Aorta (tissue), 5 donors: ENCODE measurements at places on chromosomes 3 and 15. TPM values are rescaled to one million over a fixed set of nuclear protein-coding genes. Genes with fewer than 3 reads are reported as not detected.

DNA sequence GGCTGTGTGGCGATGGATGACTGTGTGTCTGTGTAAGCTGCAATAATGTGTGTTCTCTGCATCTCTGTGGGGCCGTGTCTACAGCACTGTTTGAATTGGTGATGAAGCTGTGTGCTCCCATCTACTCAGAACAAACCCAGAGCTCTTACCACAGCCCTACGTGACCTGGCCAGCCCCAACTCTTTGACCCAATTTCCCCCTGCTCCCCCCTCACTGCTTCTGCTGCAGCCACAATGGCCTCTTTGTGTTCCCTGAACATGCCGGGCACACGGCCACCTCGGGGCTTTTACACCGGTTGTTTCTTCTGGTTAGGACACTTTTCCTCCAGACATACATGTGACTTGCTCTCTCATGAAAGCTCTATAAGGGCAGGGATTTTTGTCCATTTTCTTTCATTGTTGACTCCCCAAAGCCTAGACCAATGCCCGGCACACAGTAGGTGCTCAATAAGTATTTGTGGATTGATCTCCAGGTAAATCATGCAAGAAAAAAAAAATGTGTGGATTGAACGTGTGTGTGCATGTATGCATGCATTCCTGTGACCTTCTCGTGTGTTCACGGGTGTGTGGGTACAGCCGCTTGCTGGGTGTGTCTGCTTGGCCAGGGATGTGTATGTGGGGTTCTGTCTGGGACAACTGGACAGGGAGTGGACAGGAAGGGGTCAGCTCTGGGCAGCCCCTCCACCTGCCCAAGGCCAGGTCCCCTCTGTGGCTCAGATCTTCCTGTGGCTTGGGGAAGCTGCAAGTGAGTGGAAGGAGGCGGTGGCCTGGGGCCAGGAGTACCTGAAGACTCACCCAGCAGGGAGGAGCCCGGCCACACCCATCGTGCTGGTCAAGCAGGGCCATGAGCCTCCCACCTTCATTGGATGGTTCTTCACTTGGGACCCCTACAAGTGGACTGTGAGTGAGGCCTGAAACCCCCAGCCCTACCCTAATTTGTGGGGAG lies 14.8 kb downstream of the VILL start:
- H3K27me3 ChIP-seq: no peaks in the 10 kb centered on the region
- peak; percentile 69 for DNase-seq
- no peaks in the 10 kb centered on the region for H3K4me1 ChIP-seq
- H3K27ac ChIP-seq: no peak overlapping the region
- no peak overlapping the region for H3K4me3 ChIP-seq

Gene GNAT1
- not detected for total RNA-seq

GRCh38 chr15:31102039-31102321 lies 455 bp upstream of the TRPM1 start:
- no peaks in the 10 kb centered on the region for H3K27me3 ChIP-seq
- no peak overlapping the region for H3K4me3 ChIP-seq
- DNase-seq: no peak
- no peaks in the 10 kb centered on the region for H3K4me1 ChIP-seq

DNA sequence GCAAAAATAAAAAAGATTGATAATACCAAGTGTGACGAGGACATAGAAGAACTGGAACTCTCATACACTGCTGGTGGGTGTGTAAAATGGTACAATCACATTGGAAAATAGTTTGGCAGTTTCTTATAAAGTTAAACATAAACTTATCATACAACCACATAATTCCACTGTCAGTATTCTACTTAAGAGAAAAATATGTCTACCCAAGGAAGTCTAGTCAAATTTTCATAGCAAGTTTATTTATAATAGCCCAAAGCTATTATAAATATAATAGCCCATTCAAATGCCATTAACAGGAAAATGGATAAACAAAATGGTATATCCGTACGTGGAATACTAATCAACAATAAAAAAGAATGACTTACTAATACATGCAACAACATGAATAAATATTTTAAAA lies 40.6 kb upstream of the BCL2A1 start:
- no peak for DNase-seq
- no peak overlapping the region for H3K27ac ChIP-seq
- H3K27me3 ChIP-seq: no peaks in the 10 kb centered on the region

DNA sequence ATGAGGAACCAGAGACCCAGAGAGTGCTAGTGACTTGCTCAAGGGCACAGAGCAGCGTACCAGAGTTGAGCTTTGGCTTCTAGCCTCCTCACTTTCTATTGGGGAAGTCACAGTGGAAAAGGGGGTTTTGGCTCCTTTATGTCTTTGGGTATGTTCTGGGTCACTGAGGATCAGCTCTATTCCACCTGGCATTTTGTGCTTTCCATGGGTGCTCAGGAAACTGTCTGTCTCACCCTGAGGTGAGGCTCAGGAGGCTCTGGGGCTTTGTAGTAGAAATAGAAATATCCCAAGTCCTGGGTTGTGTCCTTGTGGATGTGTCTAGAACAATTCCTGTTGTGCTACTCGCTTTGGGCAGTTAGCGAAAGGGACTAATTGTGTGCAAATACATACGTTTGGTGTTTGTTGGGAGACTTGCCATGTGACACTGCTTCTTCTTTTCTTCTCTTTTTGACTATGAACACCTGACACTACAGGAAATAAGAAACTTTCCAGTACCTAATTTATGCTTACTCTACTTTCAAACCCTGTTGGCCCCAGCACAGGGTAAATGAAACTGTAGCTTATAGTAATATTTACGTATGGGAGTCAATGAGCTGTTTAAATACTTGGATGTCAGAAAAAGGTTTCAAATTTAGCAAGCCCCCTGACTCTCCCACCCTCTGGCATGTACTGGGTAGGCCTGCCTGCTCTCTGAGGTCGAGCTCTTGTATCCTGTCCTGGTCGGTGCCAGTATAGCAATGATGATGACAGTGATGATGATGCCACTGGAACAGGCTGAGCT lies 35.6 kb downstream of the SMAD3 start:
- H3K36me3 ChIP-seq: no peaks in the 10 kb centered on the region
- peak; percentile 19 for DNase-seq
- H3K4me3 ChIP-seq: no peak overlapping the region
- H3K27ac ChIP-seq: no peak overlapping the region
- peaks cover 12% of the 10 kb centered on the region for H3K4me1 ChIP-seq

Gene CNTN6
- total RNA-seq: 0.48 TPM

Gene SLC2A2
- not detected for total RNA-seq

Gene AVEN
- 31.2 TPM for total RNA-seq

GRCh38 chr15:78676424-78677110 lies 35.6 kb upstream of the CHRNB4 start:
- H3K27me3 ChIP-seq: no peaks in the 10 kb centered on the region
- no peak overlapping the region for H3K27ac ChIP-seq
- H3K4me1 ChIP-seq: no peaks in the 10 kb centered on the region

Gene SCN11A
- 0.93 TPM for total RNA-seq

- DNase-seq: no peak
- H3K4me1 ChIP-seq: no peaks in the 10 kb centered on the region
- no peaks in the 10 kb centered on the region for H3K36me3 ChIP-seq
- no peak overlapping the region for H3K27ac ChIP-seq
Measured at GRCh38 chr3:170914212-170914611, 5.8 kb upstream of the EIF5A2 start.

- H3K4me3 ChIP-seq: no peak overlapping the region
- no peaks in the 10 kb centered on the region for H3K4me1 ChIP-seq
- H3K36me3 ChIP-seq: no peaks in the 10 kb centered on the region
- no peaks in the 10 kb centered on the region for H3K27me3 ChIP-seq
- no peak overlapping the region for H3K27ac ChIP-seq
Measured at GRCh38 chr3:157452097-157452496, 15.4 kb downstream of the PTX3 start.

DNA sequence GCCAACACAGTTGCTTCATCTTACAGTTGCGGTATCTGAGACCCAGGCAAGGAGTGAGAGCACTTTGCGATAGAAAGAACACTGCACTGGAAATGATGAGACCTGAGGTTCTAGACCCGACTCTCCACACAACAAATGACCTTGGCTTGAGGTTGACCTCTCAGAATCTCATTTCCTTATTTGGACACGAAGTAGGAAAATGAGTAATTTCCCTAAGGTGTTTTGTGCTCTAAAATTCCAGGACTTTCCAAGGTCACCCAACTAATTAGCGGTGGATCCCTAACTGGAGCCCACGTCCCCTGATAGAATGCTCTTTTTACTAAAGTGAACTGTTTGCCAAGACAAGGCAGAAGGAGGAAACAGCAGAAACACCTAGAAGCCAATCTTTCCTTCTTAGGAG lies 26.7 kb upstream of the FBN1 start:
- H3K4me1 ChIP-seq: no peaks in the 10 kb centered on the region
- H3K27ac ChIP-seq: no peak overlapping the region
- no peaks in the 10 kb centered on the region for H3K27me3 ChIP-seq
- DNase-seq: no peak
- no peaks in the 10 kb centered on the region for H3K36me3 ChIP-seq
- no peak overlapping the region for H3K4me3 ChIP-seq
